MG63 (cell line): ENCODE measurements at places on chromosomes 7 and 10. TPM values are rescaled to one million over a fixed set of nuclear protein-coding genes. Genes with fewer than 3 reads are reported as not detected.

DNA sequence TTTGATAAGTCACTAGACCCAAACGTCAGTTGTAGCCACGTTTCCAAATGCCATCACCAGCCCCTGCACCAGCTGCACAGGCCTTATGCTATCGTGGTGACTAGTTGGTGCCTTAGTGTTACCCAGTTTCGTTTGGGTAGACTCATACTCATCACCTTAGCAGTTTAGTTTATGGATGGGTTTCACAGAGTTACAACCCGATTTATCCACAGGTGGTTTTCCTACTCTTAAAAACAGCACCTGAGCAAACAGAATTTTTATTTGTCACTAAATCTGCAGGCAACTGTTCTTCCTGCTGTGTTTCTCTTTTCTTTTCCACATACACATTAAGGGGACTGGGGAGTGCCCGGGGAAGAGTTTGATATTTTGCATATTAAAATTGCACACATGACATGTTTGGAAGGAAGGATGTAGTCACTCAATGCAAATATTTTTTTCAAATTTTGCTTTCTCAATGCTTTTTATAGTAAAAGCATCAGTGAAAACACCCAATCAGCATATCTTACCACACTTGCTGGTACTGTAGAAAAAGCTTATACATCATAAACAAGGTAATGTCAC lies 41.6 kb downstream of the PDSS1 start:
- no peak for DNase-seq

- no peak for DNase-seq
Measured at GRCh38 chr7:121126801-121127534, 138.5 kb downstream of the CPED1 start.

DNA sequence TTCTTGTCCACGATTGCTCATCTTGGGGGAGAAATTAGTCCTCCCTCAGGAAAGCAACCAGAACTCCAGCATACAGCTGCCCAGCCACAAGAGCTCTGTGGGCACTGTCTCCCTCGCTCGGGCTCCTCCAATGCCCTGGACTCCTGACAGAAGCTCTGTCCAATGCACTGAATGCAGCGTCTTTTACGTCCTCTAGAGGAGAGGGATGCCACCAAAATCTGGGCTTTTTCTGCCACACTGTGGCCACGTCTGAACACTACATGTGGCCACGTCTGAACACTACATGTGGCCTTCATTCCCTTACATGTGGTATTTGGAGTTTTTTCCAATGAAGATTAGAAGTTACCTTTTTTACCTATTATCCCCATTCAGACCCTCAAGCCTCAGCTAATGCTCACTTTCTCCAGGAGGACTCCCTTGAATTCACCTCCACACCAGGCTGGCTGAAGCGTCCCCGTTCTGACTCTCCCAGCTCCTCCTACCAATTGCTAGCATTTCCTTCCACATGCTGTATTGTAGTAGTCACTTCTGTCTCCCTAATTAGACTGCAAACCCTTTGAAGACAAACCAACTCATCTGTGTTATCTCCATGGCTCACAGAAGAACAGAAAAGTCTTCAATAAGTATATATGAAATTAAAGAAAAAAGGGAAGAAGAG lies 134.3 kb upstream of the PDE1C start:
- DNase-seq = peak; percentile 85

GRCh38 chr7:157853076-157853788 lies 516.4 kb downstream of the DNAJB6 start:
- no peak for DNase-seq

DNA sequence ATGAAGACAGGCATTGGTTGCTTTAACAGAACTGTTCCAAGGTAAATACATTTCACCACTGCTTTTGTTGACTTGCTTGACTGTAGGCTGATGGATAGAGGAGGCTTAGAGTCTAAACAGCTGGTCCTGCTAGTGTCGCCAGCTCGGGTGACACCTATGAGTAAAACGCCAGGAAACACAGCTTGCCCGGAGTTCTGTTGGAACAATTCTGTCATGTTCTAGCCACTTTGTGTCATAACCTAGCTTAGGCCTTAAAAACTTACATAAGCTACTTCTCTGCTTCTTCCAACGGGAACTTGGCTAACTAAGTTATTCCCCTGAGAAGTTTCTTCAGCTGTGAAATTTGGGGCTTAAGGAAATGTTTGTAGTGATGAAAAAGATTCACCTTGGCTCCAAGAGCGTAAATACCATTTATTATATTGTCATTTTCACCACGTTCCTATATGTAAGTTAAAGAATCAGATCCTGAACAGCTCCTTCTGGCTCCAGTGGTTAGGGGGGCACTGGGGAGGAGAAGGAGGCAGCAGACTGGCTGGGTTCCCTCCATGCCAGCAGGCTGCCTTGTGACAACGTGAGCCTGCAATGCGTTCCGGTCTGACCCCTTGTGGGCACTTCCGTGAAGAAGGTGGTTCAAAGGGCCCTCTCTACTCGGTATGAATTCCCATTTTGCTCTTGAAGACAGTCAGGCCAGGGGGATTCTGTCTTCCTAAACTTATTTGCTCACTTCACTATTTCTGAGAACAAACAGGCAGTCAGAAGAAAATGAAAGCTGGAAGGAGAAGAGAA lies 253.2 kb downstream of the BMPER start:
- peak; percentile 10 for DNase-seq

DNA sequence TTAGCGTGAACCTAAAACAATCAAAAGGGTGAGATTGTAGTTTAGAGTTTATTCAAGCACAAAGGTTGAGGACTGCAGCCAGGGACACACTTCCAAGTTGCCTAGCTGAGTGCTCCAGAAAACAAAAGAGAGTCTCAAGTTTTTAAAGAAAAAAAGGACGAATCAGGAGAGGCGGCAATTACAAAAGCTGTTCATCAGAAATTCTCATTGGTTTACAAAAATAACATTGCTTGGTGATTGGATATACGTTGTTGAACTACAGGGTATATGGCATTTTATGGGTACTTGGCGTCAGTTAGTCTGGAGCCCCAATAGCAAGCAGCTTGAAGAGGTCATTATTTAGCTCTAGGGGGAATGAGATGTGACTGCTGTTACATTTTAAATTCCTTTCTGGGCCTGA lies 11.5 kb downstream of the ZNF438 start:
- no peak for DNase-seq

DNA sequence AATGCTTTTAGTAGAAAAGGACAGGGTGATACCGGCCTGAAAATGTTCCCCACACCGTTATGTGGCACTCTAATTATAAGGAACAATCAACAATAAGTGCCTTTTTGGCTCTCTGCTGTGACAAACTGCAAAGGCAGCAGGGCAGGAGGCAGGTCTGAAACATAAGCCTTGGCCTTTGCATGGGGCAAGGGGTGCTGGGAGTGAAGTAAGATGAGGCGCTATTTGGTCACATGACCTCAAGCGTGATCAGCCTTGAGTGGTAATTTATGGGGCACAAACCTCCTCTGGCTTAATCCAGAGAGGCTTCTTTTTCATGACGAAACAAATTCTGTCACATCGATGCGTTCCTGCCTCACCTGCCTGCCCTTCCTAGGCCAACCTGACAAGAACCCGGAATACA lies 202.7 kb downstream of the TAX1BP1 start:
- no peak for DNase-seq

- DNase-seq = no peak
Measured at GRCh38 chr7:27214239-27214950, 14.5 kb upstream of the HOXA13 start.

DNA sequence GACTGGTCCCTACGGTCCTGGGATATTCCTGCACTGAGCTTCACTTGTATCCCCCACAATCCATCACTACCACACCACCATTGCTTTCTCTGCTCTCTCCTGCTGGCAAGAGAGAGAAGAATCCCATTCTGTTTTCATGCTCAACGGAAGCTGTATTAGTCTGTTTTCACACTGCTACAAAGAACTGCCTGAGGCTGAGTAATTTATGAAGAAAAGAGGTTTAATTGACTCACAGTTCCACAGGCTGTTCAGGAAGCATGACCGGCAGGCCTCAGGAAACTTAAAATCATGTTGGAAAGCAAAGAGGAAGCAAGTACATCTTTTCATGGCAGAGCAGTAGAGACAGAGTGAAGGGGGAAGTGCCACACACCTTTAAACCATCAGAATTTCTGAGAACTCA lies 260.4 kb upstream of the LYZL1 start:
- no peak for DNase-seq

DNA sequence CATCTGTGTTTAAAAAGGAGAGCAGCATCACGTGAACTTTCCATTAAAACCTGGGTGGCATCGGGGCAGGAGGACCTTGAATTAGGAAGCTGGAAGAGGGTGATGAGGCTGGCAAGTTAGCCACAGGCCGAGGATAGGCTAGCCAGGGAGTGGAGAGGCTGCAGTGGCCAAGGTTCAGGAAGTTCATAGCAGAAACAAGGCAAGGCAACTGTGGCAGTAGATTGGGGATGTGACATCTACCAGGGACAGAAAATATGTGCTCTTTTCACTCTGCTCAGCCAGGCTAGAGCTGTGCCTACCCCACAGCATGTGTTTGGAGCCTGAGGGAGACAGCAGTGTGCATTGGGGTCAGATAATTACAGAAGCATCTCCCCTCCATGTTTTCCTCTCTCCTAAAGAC lies 2.2 kb upstream of the INPP5F start:
- no peak for DNase-seq

GRCh38 chr7:133830081-133830480 lies 297.1 kb upstream of the LRGUK start:
- DNase-seq = no peak

GRCh38 chr7:33444511-33444910 lies 315.1 kb downstream of the BBS9 start:
- DNase-seq = no peak

The UNCX gene
- not detected in 2 replicates for total RNA-seq

The ASB10 gene
- total RNA-seq = not detected in 2 replicates

The CALN1 gene
- total RNA-seq = not detected in 2 replicates

The TAS2R41 gene
- total RNA-seq = not detected in 2 replicates

The ENTPD1 gene
- not detected in 2 replicates for total RNA-seq

The FANK1 gene
- not detected in 2 replicates for total RNA-seq
